Inflammatory macrophage treated with lipopolysaccharide for 1 hour (primary cell): ENCODE measurements at places on chromosomes 6 and 20.

GRCh38 chr6:2875359-2876191, 27.5 kb downstream of the SERPINB9 start:
- peak; percentile 43 for DNase-seq

DNA sequence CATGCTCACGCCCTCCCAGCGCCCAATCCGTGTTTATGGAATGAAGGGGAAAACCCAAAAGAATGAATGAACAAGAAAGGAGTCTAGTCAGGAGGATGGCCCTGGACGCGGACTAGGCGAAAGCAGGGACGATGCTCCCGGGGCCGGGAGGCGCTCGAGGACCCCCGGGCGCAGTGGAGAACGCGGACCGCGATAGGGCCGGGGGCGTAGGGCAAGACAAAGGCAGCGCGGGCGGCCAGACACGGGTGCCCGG, 758 bp downstream of the GCLC start:
- no peak for DNase-seq

DNA sequence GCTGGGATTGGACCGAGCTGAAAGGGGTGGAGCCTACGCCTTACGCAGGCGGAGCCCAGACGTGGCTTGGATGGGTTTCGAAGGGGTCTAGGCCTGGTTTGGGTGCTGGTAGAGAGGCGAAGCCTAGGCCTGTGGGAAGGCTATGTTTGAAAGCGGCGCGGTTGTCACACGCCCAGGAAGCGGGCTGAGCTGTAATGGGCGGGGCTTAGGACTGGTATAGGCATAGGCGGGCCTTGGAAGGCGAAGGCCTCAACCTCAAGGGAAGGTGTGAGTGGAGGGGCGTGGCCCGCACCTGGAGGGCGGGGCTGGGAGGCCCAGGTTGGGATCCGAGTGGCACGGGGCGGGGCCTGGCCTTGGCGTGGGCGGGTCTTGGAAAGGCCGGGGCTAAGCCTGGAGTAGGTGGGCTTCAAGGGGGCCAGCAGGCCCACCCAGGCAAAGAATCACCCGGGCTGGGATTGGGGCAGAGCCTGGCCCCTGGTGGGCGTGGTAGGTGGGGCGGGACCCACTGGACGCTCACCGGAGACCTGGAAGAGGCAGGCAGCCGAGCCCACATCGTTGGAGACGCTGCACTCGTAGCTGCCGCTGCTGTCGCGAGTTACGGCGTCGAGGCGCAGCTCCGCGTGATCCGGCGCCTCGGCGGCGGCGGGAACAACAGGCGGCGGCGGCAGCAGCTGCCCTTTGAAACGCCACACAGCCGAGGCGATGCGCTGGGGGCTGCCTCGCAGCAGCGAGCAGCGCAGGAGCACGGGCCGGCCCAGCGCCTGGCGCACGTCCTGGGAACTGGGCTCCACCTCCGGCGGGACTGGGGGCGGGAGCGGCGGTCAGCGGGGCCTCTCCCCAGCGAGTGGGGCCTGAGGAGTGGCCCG, 49.0 kb downstream of the MDGA1 start:
- no peak for DNase-seq

DNA sequence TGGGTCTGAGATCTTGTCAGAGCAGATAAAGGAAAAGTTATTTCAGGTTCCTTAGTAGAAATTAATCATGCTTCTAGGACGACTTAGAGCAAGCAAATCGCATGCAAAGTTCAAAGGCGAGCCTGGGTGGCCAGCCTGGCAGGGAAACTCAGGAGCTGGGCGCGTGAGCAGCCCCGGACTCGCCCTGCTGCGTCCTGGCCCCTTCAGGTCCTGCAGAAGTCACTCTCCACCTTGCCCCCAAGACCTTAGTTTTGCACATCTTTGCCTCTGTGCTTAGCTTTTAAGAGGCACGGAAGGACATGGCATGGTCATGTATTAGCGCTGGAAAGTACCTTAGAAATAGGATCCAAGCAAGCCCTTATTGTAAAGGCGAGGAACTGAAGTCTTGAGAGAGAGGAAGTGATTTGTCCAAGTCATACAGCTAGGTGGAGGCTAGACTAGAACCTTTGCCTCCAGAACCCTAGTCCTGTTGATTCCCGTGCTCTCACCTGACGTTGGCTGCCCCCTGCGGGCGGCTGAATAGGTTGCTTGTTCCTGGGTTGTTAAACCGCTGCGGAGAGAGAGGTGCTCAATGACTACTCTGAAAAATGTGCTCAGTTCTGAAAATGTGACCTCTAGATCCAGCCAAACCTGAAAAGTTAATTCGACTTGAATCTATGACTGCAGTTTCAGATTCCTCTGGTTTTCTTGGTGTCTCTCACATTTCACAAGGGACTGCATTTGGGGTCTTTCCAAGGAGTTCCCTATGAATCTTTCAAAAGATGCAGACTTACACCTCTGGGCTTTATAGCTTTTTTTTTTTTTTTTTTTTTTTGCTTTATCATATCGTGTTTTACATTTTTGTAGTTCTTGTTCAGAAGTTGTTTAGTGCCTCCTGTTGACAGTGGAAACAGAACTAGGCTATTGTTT, 2.7 kb downstream of the MYB start:
- peak; percentile 57 for DNase-seq

DNA sequence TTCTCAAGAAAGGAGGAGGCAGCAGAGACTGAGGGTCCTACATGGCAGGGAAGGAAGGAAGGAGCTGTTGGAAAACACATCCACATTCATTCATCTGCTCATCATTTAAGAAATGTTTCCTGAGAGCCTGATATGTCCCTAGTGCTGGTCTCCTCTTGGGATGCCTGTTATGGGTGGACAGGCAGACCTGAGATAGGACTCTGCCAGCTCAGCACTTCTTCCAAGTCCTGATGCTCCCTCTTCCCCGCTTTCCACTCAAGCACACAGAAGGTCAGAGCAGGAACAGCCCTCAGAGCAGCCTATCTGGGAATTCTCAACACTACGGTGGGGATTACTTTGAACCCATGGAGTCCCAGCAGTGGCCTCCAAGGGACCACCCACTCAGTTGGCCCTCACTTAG, 8.0 kb upstream of the SIRPD start:
- no peak for DNase-seq

GRCh38 chr6:11423072-11423471, 114.5 kb upstream of the TMEM170B start:
- DNase-seq = no peak

- DNase-seq = no peak
Measured at GRCh38 chr20:51452091-51452613, 90.4 kb downstream of the NFATC2 start.

- DNase-seq = no peak
Measured at GRCh38 chr6:129100164-129100563, 217.2 kb downstream of the LAMA2 start.

- DNase-seq = no peak
Measured at GRCh38 chr6:36349240-36349639, 12.6 kb upstream of the BNIP5 start.

DNA sequence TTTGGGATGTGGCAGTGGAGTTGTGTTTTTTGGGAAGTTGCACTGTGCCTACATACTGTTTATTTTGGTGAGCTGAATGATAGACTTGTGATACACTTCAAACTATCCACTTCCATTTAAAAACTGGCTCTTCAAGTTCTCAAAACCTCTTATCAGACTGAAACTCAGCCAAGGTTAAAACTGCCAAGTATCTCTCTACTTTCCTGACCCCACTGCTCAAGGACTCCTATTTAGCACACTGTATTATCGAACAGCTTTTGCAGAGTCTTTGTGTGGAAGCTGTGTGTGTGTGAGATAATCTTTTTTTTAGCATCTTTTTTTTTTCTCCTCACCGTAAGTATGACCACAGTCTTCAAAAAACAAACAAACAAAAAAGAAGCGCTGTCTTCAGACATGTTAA, 21.1 kb downstream of the STX11 start:
- DNase-seq = no peak

DNA sequence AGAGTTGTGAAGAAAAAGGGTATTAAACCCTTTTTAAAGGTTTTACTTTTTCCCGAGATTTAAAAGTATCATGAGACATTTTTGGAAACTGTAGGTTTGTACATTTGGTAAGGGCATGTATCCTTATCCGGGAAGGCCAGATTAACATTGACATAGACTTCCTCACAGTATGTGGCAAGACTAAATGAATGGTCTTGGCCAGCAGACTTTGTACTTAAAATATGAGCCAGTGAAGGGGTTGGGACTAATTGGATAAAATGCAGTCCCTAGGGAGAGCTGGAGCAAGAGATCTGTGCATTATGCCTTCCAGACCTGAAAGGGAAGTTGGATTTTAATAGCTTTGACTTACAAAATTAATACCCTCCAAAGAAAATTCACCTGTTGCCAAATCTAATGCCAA, 60.4 kb upstream of the CCN2 start:
- no peak for DNase-seq

- DNase-seq = no peak
Measured at GRCh38 chr6:148037496-148037895, 305.1 kb upstream of the SASH1 start.

DNA sequence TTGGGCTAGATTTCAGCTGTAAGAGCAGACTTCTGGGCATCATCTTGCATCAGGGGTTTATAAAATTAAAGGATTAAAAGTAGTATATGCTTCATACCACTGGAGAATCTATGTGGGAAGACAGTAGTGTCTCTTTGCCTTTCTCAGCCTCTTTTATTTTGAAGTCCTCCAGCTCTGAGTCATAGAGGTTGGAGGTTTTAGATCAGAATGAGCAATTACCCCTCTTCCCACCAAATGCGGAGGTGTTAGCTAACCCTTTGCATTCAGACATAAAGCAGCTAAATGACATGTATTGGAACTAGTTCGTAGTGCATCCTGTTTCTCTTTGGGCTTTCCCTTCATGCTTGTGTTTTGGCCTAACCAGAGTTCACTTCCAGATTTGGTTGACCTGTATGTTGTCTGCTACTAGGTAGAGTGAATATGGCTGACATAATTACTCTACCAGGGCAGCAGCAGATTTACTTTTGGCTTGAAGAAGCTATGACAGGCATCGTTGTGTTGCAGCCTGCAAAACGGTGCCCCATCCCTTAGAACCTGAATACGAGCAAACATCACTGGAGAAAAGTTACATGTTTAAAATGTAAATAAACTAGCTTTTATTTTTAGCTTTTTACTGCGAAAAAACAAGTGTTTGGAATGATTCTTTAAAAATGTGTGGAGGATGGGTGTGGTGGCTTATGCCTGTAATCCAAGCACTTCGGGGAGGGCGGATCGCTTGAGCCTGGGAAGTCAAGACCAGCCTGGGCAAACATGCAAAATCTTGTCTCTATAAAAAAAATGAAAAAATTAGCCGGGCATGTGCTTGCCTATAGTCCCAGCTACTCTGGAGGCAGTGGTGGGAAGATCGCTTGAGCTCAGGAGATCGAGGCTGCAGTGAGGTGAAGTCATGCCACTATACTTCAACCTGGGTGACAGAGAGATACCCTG, 82.2 kb downstream of the MYO6 start:
- no peak for DNase-seq

GRCh38 chr20:38454556-38455473, 17.8 kb upstream of the RALGAPB start:
- DNase-seq = no peak

- DNase-seq = no peak
Measured at GRCh38 chr20:63456429-63457284, 15.8 kb downstream of the KCNQ2 start.

DNA sequence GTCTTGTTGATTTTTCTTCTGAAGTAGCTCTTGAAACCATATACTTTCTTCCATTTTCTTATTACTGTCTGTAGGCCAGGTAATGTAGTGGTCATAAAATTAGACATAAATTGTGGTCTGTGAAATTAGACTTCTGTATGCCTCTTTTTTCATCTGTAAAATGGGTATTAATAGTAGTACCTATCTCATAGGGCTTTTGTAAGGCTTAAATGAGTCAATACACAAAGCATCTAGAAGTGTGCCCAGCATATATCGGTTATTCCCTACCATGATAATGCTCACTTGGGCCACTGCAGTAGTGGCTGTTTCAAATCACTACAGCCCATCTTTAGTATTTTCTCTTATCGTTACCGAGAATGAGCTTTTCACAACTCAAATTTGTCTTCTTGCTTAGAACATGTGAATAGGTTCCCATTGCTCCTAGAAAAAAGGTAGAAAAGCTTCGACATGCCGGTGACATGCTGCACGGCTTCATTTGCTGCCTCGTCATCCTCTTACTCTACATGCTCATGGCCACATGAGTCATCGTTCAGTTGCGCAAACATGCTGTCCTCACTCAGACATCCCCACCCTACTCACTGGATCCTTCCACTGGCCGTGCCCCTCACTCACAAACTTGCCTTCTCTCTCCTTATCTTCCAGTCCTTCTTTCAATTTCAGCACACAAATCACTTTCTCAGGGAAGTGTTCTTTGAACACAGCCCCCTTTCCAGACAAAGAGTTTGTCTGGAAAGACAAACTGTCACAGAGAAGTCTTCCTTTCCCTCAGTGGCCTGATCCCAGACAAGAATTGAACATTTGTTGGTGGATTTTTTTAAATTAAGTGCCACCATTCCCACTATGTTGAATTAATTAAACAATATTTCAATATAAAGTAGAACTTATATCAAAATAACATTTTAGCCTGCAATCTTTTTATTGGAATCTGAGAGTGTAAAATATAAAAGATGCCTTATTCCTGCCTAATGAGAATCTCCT, 32.2 kb upstream of the ERVFRD-1 start:
- peak; percentile 92 for DNase-seq

DNA sequence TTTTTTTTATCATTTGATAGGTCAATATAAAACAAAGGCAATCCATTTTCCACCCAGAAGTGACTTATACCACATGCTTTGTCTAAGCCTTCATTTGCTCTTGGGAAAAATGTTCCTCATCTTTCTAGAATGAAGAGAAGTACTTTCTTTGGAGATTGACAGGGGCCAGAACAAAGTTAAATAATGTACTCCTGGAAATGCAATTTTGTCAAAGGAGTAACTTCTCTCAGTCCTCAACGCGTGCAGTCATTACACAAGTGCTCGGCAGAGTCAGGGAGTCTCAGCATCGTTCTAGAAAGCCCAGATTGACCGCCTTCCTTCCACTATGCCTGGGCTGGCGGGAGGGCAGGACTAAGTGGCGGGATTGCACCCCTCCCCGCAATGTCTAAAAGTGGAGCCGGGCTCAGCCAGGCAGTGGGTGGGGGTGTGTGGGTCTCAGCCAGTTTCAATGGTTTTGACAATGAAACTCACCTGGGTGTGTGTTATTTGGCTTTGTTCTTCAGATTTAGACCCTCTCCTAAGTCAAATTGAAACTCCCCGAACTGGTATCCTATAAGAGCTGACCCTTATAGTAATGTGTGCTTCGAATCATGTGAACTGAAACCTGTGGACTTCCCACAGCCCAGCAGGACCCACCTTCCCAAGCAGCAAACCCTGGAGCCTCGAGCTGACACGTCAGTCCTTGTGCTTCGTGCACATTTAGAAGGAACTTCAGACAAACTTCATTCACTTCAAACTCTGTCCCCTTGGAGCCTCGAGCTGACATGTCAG, 63.2 kb upstream of the DUSP22 start:
- no peak for DNase-seq
